T-cell (primary cell): ENCODE measurements at places on chromosomes 5 and 9. TPM values are rescaled to one million over a fixed set of nuclear protein-coding genes. Genes with fewer than 3 reads are reported as not detected.
A peak's percentile ranks its signal among the peaks of the same experiment; 100 is the strongest.

DNA sequence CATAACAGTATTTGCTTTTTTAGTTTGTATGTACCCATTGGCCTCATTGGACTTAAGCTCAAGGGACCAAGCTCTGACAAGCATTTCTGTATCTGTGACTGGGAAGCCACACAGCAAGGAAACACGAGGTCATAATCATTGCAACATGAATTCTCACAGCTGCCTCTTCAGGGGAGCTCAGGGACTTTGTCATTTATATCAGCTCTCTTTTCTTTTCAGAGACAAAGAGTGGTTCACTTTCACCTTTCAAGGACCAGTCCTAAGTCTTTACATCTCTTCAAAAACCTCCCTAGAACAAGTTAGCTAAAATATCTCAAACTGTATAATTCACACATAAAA lies 58.6 kb downstream of the ADAMTS12 start:
- H3K36me3 ChIP-seq, result no peaks in the 10 kb centered on the region
- no peaks in the 10 kb centered on the region for H3K4me1 ChIP-seq
- DNase-seq, result no peak
- no peak overlapping the region for H3K4me3 ChIP-seq

LRRC19 gene
- total RNA-seq, result not detected

DNA sequence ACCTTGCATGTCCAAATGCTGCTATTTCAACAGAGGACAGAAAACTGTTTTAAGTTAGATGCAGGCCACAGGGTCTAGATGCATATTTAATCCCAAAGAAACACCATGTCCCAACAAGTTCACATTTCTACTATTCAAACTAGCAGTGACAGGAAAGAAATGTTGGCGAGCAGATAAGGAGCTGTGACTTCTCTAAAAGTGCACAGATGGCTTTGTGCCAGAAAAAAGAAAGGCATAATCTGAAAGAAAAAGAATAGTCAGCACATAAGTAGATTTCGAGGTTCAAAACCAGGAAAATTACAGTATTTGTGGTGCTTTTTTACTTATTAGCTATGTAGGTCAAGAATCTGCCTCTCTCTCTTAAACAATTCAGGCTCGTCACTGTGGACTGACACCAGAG lies 178.3 kb downstream of the DNAH5 start:
- H3K36me3 ChIP-seq, result no peaks in the 10 kb centered on the region
- no peak overlapping the region for H3K4me3 ChIP-seq
- DNase-seq, result no peak

- H3K36me3 ChIP-seq, result no peaks in the 10 kb centered on the region
- no peak overlapping the region for H3K27ac ChIP-seq
- peaks cover 42% of the 10 kb centered on the region for H3K4me1 ChIP-seq
- DNase-seq, result no peak
- H3K4me3 ChIP-seq, result no peak overlapping the region
Measured at GRCh38 chr9:126611193-126611591, 2.5 kb upstream of the LMX1B start.

DNA sequence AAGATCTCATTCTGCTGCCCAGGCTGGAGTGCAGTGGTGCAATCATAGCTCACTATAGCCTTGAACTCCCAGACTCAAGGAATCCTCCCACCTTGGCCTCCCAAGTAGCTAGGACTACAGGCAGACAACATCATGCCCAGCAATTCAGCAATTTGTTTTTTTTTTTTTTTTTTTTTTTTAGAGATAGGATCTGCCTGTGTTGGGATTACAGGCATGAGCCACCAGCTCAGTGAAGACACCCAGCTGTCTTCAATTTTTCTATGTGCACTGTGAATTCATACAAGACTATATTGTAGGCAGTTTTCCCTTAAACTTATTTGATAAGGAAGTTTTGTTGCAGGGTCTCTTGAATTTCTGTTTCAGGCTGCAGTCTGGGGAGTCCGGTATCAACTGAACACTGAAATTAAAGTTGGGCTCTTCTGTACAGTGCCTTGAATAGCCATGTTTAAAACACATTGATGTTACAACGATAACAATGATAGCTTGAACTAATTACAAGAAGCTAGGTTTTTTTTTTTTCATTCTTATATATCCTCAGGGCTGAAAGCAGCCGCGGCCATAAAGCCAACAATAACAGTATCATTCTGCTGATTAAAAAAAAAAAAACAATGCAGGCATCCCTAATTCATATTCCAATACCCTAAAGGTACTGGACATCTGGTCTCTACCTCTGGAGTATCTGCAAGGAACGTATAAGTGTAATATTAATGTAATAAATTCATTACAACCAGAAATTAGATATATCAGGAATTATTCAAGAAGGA lies 63.5 kb downstream of the MPDZ start:
- H3K36me3 ChIP-seq, result no peaks in the 10 kb centered on the region
- no peak for DNase-seq
- H3K4me3 ChIP-seq, result no peak overlapping the region
- no peaks in the 10 kb centered on the region for H3K27me3 ChIP-seq
- H3K27ac ChIP-seq, result no peak overlapping the region

GRCh38 chr5:78500028-78500427 lies 139.6 kb downstream of the SCAMP1 start:
- no peaks in the 10 kb centered on the region for H3K27me3 ChIP-seq
- DNase-seq, result no peak
- H3K27ac ChIP-seq, result no peak overlapping the region
- no peaks in the 10 kb centered on the region for H3K36me3 ChIP-seq

DNA sequence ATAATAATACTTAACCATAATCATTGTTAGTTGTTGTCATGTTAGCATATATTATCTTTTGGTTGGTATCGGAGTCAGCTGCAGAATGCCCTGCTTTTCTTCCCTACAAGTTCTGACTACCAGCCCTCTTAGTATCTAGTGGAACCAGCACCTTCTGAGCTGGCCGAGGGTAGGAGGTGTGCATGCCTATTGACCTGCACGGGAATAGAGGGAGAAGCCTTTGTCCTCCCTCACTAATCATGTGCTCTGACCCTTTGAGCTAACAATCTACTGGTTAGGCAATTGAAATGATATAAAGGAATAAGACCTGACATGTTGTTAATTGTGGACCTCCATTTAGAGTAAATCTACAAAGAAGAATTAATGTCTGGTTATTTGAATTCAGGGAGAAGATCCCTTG lies 4.1 kb downstream of the PCSK5 start:
- H3K4me3 ChIP-seq, result no peak overlapping the region
- DNase-seq, result no peak
- peaks cover 16% of the 10 kb centered on the region for H3K27me3 ChIP-seq

DNA sequence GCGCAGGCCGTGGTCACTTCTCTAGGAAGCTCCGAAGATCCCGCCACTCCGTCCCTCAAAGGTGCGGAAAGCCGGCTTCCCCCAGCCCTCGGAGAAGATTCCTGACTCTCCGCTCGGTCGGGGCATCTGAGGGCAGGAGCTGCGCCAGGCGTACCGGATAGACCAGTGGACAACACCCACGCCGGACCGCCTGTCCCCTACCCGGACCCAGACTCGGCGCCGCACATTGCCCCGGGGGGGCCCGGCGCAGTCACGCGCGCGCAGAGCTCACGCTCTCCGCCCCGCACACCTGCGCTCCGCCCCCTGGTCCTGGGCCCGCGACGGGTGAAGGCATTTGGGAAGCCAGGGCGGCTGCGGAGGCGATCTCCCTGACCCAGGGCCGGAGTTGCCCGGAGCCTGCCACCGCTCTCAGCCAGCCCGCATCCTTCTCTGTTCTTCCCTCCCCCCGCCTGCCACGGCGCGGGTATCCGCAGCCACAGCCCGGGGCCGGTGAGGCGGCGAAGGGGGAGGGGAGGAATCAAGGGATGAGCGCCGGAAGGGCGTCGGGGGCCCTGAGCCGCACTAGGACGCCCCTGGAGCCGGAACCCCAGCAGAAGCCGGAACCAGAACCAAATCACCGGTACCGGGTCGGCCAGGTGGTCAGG lies 448 bp downstream of the RELL2 start:
- H3K4me1 ChIP-seq, result peaks cover 40% of the 10 kb centered on the region
- peak overlapping the region; percentile 99 for H3K4me3 ChIP-seq
- peak overlapping the region; percentile 76 for H3K27ac ChIP-seq

DNA sequence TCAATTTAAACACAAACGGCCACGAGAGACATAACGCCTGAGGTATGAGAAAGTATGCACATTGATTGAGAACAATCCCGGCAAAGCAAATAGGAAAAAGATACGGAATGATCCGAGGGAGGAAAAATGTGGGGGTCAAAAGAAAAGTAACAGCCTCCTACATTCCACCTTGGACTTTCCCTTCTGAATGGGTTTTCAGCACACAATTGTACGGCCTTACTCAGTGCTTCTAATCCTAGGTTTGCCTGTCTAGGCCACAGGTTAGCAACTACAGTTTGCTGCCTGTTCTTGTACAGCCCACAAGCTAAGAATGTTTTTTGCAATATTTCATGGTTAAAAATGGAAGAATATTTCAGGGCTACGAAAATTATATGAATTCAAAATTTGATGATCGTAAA lies 46.2 kb upstream of the RNF20 start:
- H3K36me3 ChIP-seq, result no peaks in the 10 kb centered on the region
- no peak overlapping the region for H3K27ac ChIP-seq
- no peaks in the 10 kb centered on the region for H3K4me1 ChIP-seq
- peaks cover 8% of the 10 kb centered on the region for H3K27me3 ChIP-seq
- no peak overlapping the region for H3K4me3 ChIP-seq

GRCh38 chr9:128117613-128118471 lies 9.7 kb downstream of the PTGES2 start:
- peaks cover 11% of the 10 kb centered on the region for H3K36me3 ChIP-seq
- H3K4me3 ChIP-seq, result no peak overlapping the region
- H3K27me3 ChIP-seq, result no peaks in the 10 kb centered on the region
- peak; percentile 84 for DNase-seq
- no peak overlapping the region for H3K27ac ChIP-seq

GRCh38 chr5:84304599-84304998 lies 80.1 kb downstream of the EDIL3 start:
- no peak overlapping the region for H3K27ac ChIP-seq
- no peaks in the 10 kb centered on the region for H3K36me3 ChIP-seq
- no peaks in the 10 kb centered on the region for H3K4me1 ChIP-seq
- no peaks in the 10 kb centered on the region for H3K27me3 ChIP-seq
- H3K4me3 ChIP-seq, result no peak overlapping the region

LCN15 gene
- not detected for total RNA-seq

- H3K27ac ChIP-seq, result no peak overlapping the region
- H3K4me1 ChIP-seq, result no peaks in the 10 kb centered on the region
- no peak overlapping the region for H3K4me3 ChIP-seq
- DNase-seq, result no peak
- H3K36me3 ChIP-seq, result peaks cover 84% of the 10 kb centered on the region
- no peaks in the 10 kb centered on the region for H3K27me3 ChIP-seq
Measured at GRCh38 chr5:150394912-150395687, 17.6 kb downstream of the CD74 start.

GRCh38 chr5:118533156-118533555 lies 455.2 kb downstream of the DTWD2 start:
- no peaks in the 10 kb centered on the region for H3K36me3 ChIP-seq
- H3K4me1 ChIP-seq, result no peaks in the 10 kb centered on the region
- DNase-seq, result no peak
- H3K27me3 ChIP-seq, result no peaks in the 10 kb centered on the region
- H3K4me3 ChIP-seq, result no peak overlapping the region
- H3K27ac ChIP-seq, result no peak overlapping the region

GRCh38 chr5:151215546-151215880 lies 8.4 kb downstream of the CCDC69 start:
- H3K27me3 ChIP-seq, result no peaks in the 10 kb centered on the region
- peak overlapping the region; percentile 66 for H3K4me3 ChIP-seq
- H3K4me1 ChIP-seq, result peaks cover 68% of the 10 kb centered on the region

HAVCR2 gene
- 2.3 TPM for total RNA-seq

DNA sequence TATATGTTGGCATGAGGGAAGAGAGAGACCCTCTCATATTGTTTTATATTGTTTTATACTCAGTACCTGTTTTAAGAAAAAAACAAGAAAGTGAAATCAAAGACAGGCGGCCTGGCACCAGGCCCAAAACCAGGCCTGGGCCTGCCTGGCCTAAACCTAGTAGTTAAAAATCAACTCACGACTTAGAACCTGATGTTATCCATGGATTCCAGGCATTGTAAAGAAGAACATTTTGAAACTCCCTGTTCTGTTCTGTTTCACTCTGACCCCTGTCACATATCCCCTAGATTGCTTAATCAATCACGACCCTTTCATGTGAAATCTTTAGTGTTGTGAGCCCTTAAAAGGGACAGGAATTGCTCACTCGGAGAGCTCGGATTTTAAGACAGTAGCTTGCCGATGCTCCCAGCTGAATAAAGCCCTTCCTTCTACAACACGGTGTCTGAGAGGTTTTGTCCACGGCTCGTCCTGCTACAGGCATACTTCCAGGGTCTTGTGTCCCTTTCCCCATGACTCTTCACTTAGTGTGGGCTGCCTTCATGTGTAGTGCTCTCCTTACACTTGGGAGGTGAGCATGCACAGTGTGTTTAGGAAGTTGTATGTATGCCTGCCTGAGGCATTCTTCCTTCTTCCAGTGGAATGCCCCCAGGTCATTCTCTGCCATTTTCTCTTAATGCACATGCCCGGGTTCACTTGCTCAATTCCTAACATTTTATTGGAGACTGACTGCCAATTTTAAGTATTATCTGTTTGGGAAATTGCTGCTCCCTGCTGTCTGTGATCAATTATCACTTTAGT lies 17.8 kb downstream of the TBCA start:
- no peaks in the 10 kb centered on the region for H3K36me3 ChIP-seq
- H3K4me1 ChIP-seq, result no peaks in the 10 kb centered on the region
- H3K4me3 ChIP-seq, result no peak overlapping the region
- DNase-seq, result no peak
- H3K27ac ChIP-seq, result no peak overlapping the region

DNA sequence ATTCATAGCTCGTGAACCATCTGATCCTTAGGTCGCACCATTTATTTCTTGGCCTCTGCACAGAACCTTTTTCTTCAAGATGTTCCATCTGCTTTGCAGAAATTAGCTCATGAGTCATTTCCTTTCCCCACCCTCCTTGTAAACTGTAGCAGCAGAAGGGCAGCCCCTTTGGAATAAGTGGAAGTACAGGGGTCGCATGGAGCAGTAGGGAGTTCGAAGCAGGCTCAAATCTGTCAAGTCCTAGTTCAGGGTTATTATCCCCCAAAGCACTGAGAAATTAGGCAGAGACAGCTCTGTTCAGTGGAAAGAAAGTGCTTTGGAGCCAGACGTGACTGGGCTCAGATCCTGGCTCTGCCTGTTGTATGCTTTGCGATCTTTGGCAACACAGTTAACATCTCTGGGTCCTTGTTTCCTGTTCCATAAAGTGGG lies 84.2 kb downstream of the SGCD start:
- H3K27me3 ChIP-seq, result no peaks in the 10 kb centered on the region
- H3K4me1 ChIP-seq, result no peaks in the 10 kb centered on the region
- no peak overlapping the region for H3K4me3 ChIP-seq
- no peak for DNase-seq
- no peaks in the 10 kb centered on the region for H3K36me3 ChIP-seq
- H3K27ac ChIP-seq, result no peak overlapping the region

DNA sequence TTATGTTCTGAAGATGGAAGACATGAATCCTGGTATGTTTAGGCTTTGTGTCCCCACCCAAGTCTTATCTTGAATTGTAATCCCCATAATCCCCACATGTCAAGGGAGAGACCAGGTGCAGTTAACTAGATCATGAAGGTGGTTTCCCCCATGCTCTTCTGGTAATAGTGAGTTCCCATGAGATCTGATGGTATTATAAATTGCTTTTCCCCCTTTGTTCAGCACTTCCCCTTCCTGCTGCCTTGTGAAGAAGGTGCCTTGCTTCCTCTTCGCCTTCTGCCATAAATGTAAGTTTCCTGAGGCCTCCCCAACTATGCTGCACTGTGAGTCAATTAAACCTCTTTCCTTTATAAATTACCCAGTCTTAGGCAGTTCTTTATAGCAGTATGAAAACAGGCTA lies 229.0 kb downstream of the ARL15 start:
- DNase-seq, result no peak
- H3K4me3 ChIP-seq, result no peak overlapping the region
- H3K27me3 ChIP-seq, result no peaks in the 10 kb centered on the region
- no peaks in the 10 kb centered on the region for H3K36me3 ChIP-seq
